ENCODE measurements at places on chromosomes 1 and 21.

- H3K4me3 ChIP-seq = no peak overlapping the region
- no peaks in the 10 kb centered on the region for H3K27me3 ChIP-seq
- no peak for DNase-seq
Measured at GRCh38 chr21:37454869-37455503, 88.4 kb downstream of the DYRK1A start.

DNA sequence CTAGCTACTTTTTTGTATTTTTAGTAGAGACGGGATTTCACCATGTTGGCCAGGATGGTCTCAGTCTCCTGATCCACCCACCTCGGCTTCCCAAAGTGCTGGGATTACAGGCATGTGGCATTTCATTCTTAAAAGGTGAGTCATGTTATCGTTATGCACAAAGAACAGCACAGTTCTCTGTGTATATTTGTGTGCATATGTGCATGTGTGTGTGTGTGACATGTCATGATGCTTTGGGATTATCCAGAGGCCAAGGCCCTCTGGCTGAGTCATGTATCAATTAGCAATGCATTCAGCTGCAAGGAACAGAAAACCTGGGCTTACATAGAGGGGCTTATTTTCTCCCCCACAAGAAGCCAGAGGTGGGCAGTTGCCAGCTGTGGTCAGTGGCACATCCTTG lies 301.7 kb upstream of the KAZN start:
- DNase-seq = no peak
- no peak overlapping the region for H3K27ac ChIP-seq
- no peak overlapping the region for H3K4me3 ChIP-seq
- H3K36me3 ChIP-seq = no peaks in the 10 kb centered on the region

- no peaks in the 10 kb centered on the region for H3K27me3 ChIP-seq
- no peaks in the 10 kb centered on the region for H3K4me1 ChIP-seq
- H3K36me3 ChIP-seq = no peaks in the 10 kb centered on the region
- H3K27ac ChIP-seq = no peak overlapping the region
Measured at GRCh38 chr1:213686983-213687382, 300.8 kb upstream of the PROX1 start.

GRCh38 chr1:150808846-150809245 lies 786 bp upstream of the CTSK start:
- H3K27ac ChIP-seq = no peak overlapping the region
- H3K4me3 ChIP-seq = no peak overlapping the region
- peaks cover 19% of the 10 kb centered on the region for H3K36me3 ChIP-seq
- no peaks in the 10 kb centered on the region for H3K27me3 ChIP-seq
- peaks cover 1% of the 10 kb centered on the region for H3K4me1 ChIP-seq

DNA sequence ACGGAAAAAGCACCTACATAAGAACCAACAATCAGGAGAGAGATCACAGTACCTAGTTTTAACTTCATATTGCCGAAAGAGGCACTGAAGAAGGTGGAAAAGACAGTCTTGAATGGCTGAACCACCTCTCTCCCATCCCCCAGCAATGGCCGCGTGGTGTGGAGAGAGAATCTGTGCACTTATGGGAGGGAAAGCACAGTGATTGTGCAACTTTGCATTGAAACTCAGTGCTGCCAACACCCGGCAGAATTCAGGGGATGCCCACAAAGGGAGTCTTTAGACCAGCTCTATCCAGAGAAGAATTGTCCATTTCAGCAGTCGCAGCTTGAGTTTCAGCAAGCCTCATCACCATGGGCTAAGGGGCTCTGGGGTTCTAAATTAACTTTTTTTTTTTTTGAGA lies 186.3 kb upstream of the USP25 start:
- no peak overlapping the region for H3K4me3 ChIP-seq
- no peak for DNase-seq
- H3K36me3 ChIP-seq = no peaks in the 10 kb centered on the region
- no peaks in the 10 kb centered on the region for H3K27me3 ChIP-seq

DNA sequence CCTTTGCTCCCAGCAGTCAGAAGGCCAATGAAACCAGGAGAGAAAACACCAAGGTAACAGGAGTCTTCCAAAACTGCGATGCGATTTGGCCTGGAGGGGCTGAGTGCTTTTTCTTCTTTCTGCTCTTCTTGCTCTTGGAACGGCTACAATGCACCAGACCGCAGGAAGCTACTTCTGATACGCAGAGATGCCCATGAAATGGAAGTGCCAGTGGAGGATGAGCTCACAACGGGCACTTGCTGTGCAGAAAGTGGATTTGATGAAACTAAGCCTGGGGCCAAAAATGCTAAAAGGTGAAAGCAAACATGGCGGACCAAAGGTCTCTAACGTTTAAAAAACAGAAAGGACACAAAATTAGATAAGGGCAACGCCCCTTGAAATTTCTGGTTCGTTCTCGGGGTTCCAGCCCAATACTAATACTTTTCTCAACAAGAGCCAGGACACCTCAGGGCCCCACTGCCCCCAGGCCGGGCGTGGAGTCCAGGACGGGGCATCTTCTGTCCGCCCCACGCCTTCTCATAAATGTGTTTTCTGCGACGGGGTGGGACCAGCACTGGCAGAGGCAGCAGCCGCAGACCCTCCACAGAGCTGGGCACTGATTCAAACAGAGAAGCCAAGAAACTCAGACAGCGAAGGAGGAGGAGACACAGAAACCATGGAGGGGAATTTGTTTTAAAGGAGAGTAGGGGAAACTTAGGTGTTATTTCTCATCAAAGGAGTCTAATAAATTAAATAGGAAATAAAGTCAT lies 101.3 kb downstream of the CRYAA start:
- H3K27ac ChIP-seq = no peak overlapping the region
- H3K4me3 ChIP-seq = no peak overlapping the region
- peaks cover 17% of the 10 kb centered on the region for H3K27me3 ChIP-seq
- peaks cover 3% of the 10 kb centered on the region for H3K4me1 ChIP-seq
- H3K36me3 ChIP-seq = no peaks in the 10 kb centered on the region
- no peak for DNase-seq

DNA sequence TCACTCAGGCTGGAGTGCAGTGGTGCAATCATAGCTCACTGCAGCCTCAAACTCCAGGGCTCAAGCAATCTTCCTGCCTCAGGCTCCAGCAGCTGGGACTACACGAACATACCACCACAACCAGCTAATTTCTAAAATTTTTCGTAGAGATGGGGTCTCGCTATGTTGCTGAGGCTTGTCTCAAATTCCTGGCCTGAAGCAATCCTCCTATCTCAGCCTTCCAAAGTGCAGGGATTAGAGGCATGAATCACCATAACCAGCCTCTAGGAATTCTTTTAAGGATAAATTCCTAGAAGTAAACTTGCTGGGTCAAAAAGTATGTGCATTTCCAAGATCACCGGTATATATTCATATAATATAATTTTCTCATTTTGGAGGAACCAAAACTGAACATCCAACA lies 17.6 kb upstream of the HUNK start:
- H3K36me3 ChIP-seq = no peaks in the 10 kb centered on the region
- H3K27ac ChIP-seq = no peak overlapping the region
- no peak for DNase-seq
- no peaks in the 10 kb centered on the region for H3K27me3 ChIP-seq

DNA sequence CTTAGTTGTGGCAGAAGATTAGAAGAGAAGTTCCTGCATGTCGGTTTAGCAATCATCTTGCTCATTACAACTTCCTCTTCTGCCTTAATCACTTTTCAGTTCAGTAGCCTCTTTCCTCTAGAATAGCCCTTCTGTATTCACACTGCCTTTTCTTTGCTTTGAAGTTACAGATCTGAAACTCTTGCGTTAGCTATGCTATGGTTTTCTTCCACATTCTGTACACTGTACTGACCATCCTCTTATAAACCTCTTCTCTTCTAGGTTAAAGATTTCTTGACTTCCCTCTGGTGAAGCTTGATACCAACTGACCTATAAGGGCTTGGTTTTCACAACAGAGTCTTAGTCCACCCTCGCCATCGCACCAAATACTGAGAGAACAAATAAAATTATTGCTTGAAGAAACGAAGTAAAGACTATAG lies 35.0 kb downstream of the C21orf91 start:
- no peak for DNase-seq
- peaks cover 40% of the 10 kb centered on the region for H3K36me3 ChIP-seq
- H3K27me3 ChIP-seq = no peaks in the 10 kb centered on the region
- H3K4me1 ChIP-seq = no peaks in the 10 kb centered on the region
- no peak overlapping the region for H3K4me3 ChIP-seq

- no peak for DNase-seq
- H3K27me3 ChIP-seq = no peaks in the 10 kb centered on the region
- H3K4me3 ChIP-seq = no peak overlapping the region
- no peaks in the 10 kb centered on the region for H3K4me1 ChIP-seq
- H3K27ac ChIP-seq = no peak overlapping the region
- H3K36me3 ChIP-seq = no peaks in the 10 kb centered on the region
Measured at GRCh38 chr1:209727785-209728184, 23.1 kb downstream of the HSD11B1 start.

DNA sequence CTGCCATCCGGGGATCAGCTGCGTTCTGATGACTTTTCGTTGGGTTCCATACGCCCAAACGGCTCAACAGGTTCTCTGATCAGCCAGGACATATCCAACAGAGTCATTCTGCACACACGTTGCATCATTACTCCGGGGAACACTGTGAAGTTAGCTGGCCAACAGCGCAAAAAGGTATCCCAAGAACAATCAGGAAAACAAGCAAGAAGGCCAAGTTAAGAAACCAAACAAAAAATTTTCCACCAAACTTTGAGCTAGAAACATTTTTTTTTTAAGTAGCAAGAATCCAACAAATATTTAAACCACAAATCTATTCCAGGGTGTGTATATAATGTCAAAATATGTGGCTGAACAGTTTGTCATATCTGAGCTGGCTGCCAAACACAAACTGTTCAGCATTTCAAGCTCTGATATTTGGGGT lies 29.2 kb downstream of the NID1 start:
- no peak for DNase-seq
- H3K4me3 ChIP-seq = no peak overlapping the region
- H3K27me3 ChIP-seq = no peaks in the 10 kb centered on the region
- H3K27ac ChIP-seq = no peak overlapping the region
- H3K4me1 ChIP-seq = peaks cover 3% of the 10 kb centered on the region

DNA sequence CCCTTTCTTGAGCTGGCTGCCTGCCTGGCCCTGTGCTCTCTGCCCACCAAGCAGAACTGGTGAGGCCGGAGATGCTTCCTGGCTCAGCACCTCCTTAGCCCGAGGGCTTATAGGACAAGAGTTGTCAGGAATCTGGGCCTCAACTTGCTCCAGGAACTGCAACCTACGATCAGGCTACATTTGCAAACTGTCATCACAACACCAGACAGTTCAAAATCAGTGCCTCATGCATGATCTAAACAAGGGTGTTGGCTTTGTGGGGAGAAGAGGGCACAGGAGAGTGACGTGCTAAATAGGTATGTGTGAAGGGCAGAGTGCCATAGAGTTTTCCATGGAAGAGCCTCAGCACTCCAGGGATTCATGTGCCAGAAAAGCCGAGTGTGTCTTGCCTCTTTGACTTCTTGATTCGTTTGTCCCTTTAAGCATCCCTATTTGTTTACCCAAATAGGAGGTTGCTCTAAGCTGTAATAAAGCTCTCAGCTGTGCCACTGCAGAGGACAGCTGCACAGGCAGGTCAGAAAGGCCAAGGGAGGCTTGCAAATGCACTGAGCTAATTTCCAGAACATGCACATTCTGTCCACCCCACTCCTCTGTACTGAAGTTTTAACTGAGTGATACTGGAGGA lies 30.2 kb upstream of the NEK2 start:
- no peak overlapping the region for H3K4me3 ChIP-seq
- H3K36me3 ChIP-seq = no peaks in the 10 kb centered on the region
- no peak overlapping the region for H3K27ac ChIP-seq
- no peaks in the 10 kb centered on the region for H3K4me1 ChIP-seq

DNA sequence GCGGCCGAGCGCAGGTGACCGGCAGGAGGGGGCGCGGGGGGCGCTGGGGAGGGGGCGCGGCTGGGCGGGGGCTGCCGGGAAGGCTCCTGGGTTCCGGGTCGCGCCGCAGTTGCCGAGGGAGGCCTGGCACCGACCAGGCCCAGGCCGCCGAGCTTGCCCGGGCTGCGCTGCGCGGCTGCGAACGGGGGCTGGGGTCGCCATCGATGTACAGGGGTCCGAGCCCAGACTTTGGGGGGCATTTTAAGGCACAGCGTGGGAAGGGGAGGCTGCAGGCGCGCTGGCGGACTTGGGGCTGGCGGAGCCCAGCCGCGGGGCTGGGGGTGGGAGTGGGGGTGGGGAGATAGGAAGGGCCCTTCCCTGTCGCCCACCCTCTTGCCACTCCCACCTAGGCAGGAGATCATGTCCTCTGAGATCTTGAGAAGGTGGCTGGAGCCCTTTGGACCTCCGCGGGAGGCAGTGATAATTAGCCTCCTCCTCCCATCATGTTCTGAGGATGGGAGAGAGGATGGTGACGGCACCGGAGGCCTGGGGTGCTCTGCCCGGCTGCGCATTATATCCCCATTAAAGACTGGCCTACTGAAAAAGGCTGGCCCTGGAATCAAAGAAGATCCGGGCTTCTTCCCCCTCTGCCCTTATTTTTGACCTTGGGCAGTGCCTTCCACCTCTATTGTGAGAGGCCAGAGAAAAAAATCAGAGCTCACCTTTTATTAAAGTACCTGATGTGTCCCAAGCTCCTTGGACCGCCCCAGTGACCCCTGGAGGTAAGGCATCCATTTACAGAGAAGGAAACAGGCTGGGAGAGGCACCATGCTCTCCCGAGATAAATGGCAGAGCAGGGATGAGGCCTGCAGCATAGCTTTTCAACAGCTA lies 497 bp downstream of the FBXO44 start:
- no peak overlapping the region for H3K27ac ChIP-seq
- peaks cover 34% of the 10 kb centered on the region for H3K4me1 ChIP-seq
- peak overlapping the region; percentile 87 for H3K4me3 ChIP-seq
- peaks cover 19% of the 10 kb centered on the region for H3K27me3 ChIP-seq
- DNase-seq = no peak

DNA sequence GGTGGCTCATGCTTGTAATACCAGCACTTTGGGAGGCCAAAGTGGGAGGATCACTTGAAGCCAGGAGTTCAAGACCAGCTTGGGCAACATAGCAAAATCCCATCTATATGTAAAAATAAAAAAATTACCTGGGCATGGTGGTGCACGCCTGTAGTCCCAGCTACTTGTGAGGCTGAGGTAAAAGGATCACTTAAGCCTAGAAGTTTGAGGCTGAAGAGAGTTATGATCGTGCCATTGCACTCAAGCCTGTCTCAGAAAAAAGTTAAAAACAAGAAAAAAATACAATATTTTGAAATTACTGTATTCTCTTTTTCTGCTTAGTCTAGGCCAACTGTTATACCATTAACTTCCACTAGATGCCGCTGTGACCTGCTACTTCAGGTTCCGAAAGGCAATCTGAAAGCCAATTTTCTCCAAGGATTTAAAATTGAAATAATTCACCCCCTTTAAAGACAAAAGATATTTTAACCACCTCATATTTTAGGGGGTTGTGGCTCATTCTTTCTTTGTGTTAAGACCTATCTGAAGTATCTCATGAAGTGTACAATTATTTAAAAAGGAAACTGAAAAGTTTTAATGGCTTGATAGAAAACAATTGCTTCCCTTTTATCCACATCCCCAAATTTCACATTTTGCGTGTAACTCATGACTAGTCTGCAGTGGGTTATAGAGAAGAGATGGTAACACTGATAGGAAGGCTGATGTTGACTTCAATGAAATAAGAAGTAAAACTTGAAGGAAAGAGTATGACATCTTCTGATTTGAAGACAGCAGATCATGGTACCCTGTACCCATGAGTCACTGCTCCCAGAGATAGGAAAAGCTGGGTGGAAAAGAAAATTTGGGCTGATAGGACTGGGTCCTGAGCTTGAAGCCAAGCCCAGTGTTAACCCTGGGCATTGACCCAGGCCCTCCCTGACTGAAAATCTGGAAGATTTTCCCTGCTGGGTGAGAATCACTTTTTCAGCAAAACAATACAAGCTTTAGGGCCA lies 24.4 kb upstream of the CLDN14 start:
- DNase-seq = peak; percentile 44
- no peaks in the 10 kb centered on the region for H3K36me3 ChIP-seq
- peaks cover 9% of the 10 kb centered on the region for H3K27me3 ChIP-seq

- H3K36me3 ChIP-seq = no peaks in the 10 kb centered on the region
- H3K27ac ChIP-seq = no peak overlapping the region
- H3K4me3 ChIP-seq = no peak overlapping the region
- H3K27me3 ChIP-seq = no peaks in the 10 kb centered on the region
Measured at GRCh38 chr1:94280541-94280940, 43.2 kb upstream of the ARHGAP29 start.

Data from mesenchymal stem cell (in vitro differentiated cells and primary cell).